ENCODE measurements at places on chromosomes 11 and 22. TPM values are rescaled to one million over a fixed set of nuclear protein-coding genes. Genes with fewer than 3 reads are reported as not detected.

The SMIM38 gene
- polyA plus RNA-seq: 0.07 TPM

GRCh38 chr11:76768088-76768908 lies 14.9 kb upstream of the TSKU start:
- no peaks in the 10 kb centered on the region for H3K36me3 ChIP-seq
- no peak overlapping the region for H3K4me3 ChIP-seq
- H3K4me1 ChIP-seq: peaks cover 13% of the 10 kb centered on the region

The KDM4E gene
- not detected for polyA plus RNA-seq

DNA sequence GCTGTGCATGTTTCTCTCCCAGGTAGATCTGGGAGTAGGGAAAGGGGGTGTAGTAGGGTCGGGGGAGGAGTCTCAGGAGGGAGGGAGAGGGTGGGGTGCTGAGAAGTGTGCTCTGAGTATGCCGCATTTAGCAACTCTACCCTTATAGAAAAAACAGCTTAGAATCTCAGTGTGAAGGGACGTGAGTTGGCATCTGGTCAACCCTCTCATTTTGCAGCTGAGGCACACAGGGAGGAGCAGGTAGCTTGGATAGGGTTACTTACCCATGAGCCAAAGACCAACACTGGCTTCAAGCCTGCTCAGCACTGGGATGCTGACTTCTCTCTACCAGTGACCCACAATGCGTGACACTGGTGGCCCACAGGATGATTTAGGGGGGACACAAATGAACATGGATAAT lies 95.9 kb downstream of the FBXO7 start:
- H3K27ac ChIP-seq: no peak overlapping the region
- no peak overlapping the region for H3K4me3 ChIP-seq
- H3K27me3 ChIP-seq: no peaks in the 10 kb centered on the region

The FXYD6 gene
- 0.07 TPM for polyA plus RNA-seq

- DNase-seq: no peak
- no peak overlapping the region for H3K27ac ChIP-seq
- H3K4me1 ChIP-seq: no peaks in the 10 kb centered on the region
- no peaks in the 10 kb centered on the region for H3K36me3 ChIP-seq
Measured at GRCh38 chr22:22773979-22774604, 113.5 kb upstream of the IGLL5 start.
